Omental fat pad (tissue), 4 donors: ENCODE measurements at places on chromosomes 2 and 18.

DNA sequence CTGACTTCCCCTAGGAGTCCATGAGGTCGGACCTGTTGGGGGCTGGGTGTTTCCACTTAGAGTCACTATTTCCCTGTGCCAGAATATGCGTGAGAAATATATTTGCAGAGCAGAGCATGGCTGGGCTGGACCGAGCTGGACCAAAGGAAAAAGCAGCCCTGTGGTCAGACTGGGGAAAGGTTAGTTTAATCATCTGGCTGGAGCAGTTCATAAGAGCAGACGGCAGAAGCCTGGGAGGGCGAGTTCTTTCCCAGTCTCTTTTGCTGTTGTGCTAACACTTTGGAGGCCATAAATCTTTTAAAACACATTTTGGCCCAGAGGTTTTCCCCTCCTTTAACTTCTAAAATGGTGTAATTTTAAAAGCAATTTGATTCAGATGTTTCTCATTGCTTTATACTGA is 66.5 kb downstream of the GLI2 start:
- DNase-seq = no peak

DNA sequence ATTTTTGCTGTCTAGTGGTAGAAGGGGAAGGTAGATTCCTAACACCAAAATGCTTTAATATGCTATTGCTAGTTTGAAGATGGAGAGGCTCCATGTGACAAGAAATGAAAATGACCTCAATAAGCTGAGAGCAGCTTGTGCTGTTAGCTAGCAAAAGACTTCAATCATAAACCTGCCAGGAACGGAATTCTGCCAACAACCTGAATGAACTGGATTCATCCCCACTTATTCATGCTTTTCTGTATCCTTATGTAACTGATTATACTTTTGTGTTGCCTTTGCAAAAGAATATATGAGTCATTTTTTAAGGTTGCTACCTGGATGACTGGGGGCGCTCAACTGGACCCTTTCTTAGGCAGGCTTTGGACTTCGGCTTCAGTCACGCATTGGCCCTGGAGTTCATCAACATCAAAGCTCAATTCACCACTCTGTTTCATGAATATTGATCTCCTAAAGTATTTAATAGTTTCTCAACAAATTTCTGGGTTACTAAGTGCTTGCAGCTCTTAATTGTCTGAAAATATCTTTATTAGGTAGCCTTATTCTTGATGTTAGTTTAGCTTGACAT is 97.5 kb upstream of the KCNJ3 start:
- no peak for DNase-seq

- DNase-seq = no peak
These were observed 808.7 kb upstream of the PIK3C3 start for GRCh38 chr18:41146301-41146700.

- no peak for DNase-seq
These were observed 122.7 kb downstream of the LAMA1 start for GRCh38 chr18:6994771-6995430.

DNA sequence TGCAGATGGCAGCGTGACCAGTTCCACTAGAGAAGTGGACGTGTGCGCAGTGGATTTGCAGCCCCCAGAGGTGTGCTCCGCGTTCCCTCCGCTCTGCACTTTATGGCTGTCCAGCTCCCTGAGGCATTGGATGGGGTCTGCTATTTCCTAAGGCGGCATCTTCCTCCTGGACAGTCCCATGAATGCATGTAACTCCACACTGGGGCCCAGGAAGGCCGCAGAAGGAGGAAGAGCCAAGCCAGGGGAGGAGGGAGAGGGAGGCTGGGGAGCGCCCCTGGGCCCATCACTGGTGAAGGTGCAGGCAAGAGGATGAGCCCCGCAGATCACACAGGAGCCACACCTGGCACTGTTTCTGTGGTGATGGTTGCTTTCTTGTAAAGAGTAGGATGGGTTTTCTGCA is 99.1 kb downstream of the PTGR3 start:
- no peak for DNase-seq

- DNase-seq = no peak
These were observed 20.7 kb upstream of the TTN start for GRCh38 chr2:178827739-178828485.

DNA sequence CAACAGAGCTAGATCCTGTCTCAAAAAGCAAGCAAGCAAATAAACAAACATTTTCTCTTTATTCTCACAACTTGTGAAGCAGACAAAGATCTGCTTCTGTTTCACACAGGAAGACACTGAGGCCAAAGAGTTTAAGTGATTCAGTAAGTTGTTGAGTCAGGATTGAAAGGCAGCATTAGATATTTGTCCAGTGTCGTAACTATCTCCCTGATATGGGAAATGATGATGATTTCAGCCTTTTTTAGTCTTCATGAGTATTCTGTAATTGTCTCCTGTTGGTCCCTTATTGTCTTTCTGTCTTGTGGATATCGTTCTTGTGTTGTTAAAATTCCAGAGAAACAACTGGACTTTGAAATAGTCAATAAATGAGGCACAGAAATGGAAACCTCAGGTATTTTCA is 59.6 kb downstream of the GATA6 start:
- no peak for DNase-seq

DNA sequence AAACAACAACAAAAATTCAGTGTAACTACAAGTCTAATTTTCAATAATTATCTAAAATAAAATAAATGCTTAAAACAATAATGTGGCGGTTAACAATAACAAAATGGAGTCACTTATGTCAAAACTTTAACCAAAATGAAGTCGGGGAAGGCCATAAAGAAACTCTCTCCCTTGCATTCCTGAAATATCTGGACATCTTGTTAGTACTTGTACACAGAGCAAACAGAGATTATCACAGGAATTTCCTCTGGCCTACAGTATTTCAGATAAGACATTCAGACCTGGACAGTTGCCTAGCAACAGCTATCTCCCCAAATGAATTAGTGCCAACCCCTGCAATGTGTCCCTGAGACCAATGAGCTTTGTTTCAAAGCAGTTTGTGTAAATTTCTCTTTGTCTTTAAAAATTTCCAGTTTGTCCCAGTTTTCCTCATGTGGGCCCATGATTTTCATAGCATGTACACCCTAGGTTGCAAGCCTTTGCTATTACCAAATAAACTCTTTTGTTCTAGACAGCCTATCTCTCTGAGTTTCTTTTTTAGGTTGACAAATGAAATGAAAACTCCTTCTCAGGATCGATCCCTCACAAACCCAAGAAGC is 68.6 kb downstream of the EXOC6B start:
- no peak for DNase-seq

- DNase-seq = no peak
These were observed 1.4 kb downstream of the SUCLG1 start for GRCh38 chr2:84457686-84458085.

GRCh38 chr2:63049970-63050333 is 678 bp upstream of the OTX1 start:
- no peak for DNase-seq

GRCh38 chr2:108927936-108928659 is 60.9 kb downstream of the EDAR start:
- DNase-seq = no peak

DNA sequence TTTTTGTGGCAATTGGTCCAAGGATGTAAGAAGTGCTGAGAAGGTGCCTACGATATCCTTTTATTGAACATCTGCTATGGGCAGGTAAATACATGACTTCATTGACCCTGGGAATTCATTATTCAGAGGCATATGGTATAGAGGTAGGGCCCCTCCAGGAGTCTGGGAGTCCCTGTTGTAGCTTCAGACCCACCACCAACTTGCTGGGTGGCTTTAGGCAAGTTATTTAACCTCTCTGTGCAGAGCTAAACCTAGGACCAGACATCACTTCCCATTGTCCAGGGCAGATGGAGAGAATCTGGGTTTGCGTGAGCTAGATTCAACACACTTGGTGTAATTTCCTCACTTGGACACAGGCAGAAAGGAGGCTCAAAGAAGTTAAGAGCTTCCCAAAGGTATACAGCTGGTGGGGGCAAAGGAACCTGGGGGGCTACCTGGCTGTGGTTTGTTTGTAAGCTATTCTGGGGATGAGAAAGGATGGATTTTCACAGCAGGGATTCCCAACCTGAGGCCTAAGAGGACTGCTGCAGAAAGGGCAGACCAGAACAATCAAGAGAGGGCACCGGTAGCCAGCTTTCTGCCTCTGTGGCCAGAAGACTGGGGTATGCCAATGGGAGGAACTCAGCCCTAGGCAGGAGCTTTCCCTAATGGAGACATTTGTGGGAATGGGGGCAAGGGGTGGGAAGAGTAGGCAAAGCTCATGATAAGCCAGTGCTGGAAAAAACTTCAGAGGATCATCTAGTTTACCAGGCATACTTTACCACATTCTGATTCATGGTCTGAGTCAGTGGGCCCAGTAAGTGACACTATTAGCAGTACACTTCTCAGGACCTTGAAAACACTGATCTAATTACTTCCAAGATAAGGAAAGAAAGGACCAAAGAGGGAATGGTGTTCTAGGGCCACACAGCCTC is 102.7 kb upstream of the SMAD2 start:
- no peak for DNase-seq

DNA sequence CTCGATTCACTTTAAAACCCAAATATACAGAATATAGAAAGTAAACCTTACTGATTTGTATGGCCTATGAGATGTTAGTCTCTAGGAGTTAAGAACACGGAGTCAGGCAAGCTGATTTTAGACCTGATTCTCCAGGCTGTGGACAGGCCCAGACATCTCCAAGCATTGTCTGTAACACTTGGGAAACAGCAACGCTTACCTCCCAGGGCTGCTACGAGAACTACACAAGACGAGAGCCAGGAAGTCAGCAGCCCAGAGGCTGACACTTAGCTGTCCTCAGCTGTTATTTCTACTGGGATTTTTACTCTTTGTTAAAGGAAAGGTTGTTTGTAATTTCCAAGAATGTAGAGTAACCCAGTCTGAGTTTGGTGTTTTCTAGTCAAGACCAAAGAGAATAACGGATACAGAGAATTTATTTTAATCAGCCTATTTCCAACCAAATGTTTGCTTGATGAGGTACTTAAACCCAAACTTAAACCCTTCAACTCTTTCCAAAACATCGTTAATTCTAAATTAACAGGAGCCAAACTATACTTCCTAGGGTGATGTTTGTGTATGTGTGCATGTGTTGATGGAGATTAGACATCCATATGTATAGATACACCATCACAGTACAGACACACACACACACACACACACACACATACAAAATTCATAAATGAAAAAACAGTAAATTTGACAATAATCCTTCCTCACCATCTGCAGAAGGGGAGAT is 123.4 kb downstream of the LAMA1 start:
- no peak for DNase-seq

GRCh38 chr2:144376460-144376859 is 143.5 kb downstream of the ZEB2 start:
- DNase-seq = no peak

GRCh38 chr2:68046642-68047240 is 16.1 kb downstream of the C1D start:
- no peak for DNase-seq

GRCh38 chr2:223909001-223909741 is 36.0 kb downstream of the WDFY1 start:
- DNase-seq = no peak

DNA sequence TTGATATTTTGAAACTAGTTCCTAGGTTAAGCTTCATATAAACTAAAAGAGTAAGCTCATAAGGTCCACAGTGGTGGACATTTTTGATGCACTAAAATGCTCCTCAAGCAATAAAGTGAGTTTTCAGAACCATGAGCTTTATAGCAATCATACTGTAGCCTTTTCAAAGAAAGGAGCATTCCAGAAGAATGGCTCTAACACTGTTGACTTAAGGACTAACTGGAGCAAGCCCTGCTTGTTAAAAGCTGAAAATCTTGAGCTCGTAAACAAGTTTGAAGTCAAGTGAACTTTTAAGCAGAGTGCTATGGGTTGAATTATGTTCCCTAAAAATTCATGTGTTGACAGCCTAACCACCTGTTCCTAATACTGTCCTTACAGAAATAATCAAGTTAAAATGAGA is 38.0 kb downstream of the KYNU start:
- DNase-seq = no peak

DNA sequence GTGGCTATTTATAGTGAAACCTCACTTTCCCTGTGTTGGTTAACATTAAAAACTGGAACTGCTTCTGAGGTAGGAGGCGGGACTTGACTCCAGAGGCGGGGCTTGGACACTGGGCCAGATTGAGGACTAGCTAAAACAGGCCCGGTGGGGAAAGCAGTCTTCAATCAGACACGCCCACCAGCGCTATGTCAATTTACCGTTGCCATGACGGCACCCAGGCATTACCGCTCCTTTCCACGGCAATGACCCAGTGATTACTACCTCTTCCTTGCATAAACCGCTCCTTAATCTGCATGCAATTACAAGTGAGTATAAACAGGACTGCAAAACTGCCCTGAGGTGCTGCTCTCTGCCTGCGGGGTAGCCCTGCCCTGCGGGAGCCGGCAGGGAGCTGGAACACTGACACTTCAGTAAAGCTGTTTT is 35.3 kb downstream of the LRRFIP1 start:
- DNase-seq = peak; percentile 81

DNA sequence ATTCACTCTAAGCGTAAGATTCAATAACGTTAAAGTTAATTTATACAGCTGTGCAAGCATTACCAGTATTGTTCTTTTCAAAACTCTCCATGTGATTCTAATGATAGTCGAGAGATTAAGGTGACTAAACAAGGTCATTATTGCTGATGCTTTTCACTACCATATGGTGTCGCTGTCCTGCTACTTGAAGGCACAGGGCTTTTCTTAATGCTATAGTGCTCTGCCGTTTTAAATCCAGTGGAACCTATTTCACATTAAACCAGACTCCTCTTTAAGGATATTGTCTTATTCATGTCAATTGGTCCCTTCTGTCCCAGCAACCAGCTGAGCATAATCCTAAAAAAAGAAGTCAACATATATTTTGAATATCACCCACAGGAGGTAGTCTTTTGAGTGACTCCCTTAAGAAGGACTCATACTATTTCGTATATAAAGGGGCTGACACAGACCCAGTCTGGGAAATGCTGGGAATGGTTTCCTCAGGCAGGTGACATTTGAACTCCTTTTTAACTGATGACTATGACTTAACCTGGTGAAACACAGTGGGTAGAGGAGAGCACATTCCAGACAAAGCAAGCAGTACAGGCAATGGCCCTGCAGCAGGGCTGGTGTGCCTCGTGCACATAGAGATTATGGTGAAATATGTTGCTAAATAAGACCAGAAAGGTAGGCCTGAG is 53.9 kb upstream of the CYTIP start:
- DNase-seq = no peak

GRCh38 chr2:185208261-185208660 is 530.3 kb upstream of the FSIP2 start:
- DNase-seq = no peak

DNA sequence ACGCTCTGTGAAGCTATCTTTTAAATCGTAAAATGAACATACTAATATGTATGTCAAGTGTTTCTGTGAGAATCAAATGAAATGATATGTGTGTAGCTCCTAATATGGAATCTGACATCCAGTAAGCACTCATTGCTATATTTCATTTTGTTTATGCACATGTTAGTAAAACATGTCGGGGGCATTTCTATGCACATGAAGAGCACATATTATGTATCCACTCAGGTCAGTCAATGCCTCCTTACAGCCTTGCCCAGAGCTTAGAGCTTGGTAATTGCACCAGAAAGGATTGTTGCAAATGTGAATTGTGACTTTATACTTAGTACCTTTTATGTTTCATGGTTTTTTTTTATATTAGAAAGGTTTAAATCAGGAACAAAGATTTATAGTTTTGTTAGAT is 463.7 kb upstream of the HNMT start:
- no peak for DNase-seq

- DNase-seq = peak; percentile 41
These were observed 167.7 kb downstream of the PLCL1 start for GRCh38 chr2:197972061-197972460.

- no peak for DNase-seq
These were observed 198.5 kb downstream of the FHOD3 start for GRCh38 chr18:36496022-36496421.

- DNase-seq = no peak
These were observed 7.8 kb downstream of the TIA1 start for GRCh38 chr2:70240599-70240998.
